Activated naive CD4-positive, alpha-beta T cell treated with Interleukin-2 at 50 U/mL for 16 hours (primary cell): ENCODE measurements at places on chromosomes 11 and 22.
A peak's percentile ranks its signal among the peaks of the same experiment; 100 is the strongest.

- peak; percentile 15 for DNase-seq
Observed at GRCh38 chr22:21734540-21735199, 924 bp downstream of the YPEL1 start.

DNA sequence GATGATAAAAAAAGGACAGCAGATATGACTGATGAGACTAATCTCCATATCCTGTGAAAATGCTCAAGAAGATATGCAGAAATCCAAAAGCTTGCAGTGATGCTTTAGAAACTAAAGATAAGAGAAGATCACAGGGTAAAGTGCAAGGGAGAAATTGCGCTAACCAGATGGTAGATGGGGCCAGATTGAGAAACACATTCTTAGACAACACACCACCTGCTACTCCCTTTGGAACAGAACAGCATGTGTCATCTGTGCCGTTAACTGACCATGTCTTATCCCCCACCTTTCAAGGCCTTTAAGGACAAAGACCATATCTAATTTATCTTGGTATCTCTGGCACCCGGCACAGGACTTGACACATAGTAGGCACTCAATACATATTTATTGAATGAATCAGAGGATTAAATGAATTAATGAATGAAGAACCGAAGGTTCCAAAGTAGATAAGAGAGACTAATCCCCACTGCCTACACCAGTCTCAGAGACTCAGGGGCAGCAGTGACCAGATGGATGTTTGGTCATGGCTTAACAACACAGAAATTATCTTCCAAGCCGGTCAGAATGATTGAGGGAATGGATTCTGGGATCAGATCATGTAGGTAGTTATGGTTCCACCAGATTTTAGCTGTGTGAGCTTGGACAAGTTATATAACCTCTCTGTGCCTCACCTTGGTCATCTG is 12.3 kb upstream of the P2RY2 start:
- DNase-seq: no peak

DNA sequence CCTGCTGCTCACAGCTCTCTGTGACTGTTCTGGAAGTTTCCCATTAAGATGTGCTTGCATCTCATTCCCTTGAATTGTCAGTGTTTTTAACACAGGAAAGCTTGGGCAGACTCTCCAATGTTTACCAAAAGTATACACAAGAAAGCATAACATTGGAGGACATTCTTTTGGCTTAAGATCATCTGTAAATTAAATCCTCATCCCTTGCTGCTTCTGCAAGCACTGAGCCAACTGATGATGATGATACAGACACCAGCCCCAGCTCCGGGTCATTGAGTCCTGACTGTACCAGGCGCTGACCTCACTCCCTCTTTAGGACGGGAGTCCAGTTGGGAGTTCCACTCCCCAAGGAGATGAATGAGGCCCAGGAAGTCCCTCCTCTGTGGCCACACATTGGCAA is 23.8 kb downstream of the CD82 start:
- DNase-seq: no peak

DNA sequence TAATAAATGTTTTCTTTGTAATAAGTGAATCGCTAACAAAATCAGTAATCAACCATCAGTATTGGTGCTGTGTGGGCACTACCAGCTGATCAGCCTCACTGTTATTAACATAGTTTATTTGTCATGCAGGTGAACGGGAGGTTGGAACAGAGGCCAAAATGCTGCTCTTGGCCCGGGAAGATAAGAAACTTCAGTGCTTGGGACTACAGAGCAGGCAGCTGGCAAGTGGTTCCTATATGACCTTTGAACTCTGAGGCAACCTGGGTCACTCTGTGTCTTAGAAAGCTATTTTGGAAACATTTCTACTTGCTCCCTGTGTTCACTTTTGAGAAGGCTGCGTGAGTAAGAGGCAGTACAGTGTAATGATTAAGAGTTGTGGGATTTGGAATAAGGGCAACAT is 36.5 kb upstream of the DNAJB13 start:
- DNase-seq: no peak

GRCh38 chr11:72039031-72039855 is 40.5 kb downstream of the IL18BP start:
- no peak for DNase-seq

- no peak for DNase-seq
Observed at GRCh38 chr11:26607725-26608506, 35.9 kb upstream of the MUC15 start.

DNA sequence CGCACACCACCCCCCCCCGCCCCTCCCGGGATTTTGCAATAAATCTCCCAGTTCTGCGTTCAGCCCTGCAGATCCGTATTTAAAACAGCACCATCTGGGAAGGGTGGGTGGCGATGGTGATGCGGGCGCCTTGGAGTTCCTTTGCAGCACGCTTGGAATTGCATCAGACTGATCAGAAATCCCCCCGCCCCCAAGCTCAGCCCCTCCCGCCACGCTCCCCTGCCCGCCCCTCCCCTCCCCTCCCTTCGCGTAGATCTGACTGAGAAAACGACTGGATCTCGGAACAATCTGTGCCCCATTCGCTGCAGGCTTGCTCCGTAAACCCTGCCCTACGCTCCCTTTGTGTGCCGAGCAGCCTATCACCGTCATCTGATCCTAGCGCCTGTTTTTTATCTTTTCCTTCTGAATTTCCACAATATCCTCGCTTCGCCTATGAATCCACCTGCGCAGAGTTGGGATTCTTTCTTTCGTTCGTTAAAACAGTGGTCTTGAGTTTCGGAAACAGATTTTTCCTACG is 18.1 kb upstream of the BDNF start:
- no peak for DNase-seq

GRCh38 chr11:64110465-64111375 is 55.2 kb downstream of the MACROD1 start:
- DNase-seq: no peak

- DNase-seq: no peak
Observed at GRCh38 chr22:22401381-22401780, 107.2 kb downstream of the ZNF280B start.

- no peak for DNase-seq
Observed at GRCh38 chr22:24060375-24060788, 49.3 kb downstream of the CABIN1 start.

DNA sequence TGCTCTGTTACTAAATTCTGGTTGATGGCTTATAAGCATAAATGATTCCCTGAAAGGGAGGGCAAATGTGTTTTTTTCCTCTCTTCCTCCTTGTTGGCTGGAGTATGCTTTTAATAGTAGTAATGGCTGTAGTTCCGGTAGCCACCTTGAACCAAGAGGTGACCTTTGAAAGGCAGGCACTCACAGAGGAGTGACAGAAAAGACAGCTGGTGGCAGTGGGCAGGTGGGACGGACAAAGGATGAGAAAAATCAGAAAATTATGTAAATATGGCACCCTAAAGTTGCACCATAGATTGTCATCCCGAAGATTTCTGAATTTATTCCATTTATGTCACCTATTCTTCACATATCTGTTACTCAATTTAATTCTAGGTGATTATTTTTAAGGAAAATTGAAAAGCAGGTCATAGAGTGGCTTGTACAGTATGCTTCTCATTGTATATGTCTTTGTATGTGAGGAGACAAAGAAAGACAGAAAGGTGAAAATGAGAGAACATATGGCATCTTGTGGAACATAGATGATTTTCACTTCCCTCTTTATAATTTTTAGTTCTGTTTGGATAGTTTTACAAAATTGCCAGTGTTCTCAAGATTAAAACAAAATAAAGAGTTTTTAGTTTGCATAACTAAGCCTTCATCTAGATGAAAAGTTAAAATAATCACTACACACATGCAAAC is 17.0 kb downstream of the CASP12 start:
- DNase-seq: no peak

- no peak for DNase-seq
Observed at GRCh38 chr11:6638429-6638828, 17.2 kb downstream of the DCHS1 start.

DNA sequence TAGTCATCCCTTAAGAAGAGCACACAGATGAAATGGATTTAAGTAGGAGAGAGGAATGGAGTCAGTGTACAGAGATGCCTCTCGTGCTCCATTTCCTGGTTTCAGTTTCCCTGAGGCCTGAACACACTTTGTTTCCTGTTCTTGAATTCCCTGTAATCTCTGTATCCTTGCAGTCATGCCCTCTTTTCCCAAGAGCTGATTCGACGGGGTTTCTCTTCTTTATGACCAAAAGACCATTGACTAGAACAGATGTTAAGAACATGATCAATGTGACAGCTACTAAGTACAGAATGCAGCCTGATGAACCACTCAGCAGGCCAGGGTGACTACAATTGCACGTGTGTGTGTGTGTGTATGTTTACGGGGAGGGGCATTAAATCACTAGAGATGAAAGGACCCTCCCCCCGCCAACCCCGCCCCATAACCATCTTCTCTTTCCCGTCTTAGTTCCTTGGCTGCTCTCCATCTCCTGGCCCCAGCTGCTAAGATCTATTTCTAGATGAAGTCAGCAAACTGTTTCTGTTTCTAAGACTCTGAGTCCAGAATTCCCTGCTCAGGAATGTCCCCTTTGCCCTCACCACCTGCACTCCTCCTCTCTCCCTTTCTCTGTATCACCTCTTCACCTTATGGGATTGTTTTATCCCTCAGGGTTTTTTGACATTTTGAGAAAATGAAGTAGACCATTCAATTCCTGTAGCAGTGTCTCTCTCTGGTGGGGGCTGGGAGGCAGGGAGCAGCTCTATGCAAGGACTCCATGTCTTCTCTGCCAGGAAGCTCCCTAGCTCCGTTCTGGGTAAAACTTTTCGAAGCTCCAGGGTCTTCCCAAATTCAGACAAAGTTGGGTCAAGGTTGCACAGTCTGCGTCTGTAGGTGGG is 26.0 kb downstream of the SLC22A6 start:
- DNase-seq: no peak

DNA sequence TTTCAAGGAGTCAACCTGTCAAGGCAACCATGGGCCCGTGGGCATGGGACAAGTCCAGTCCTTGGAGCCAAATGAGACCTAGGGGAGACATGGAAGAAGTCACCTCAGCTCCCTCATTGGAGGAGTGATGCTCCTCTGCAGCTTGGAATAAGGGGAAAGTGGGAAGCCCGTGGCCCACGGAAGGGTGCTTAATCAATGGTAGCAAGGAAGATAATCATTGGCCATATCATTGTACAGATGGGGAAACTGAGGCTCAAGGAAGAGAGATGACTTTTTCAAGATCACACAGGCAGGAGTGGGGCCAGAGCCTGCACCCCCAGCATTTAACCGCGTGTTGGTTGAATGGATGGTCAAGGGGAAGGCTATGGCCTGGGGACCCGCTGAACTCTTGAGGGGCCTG is 133.0 kb downstream of the OSBP2 start:
- no peak for DNase-seq
